Suppressor macrophage treated with lipopolysaccharide for 1 hour (primary cell): ENCODE measurements at places on chromosomes 5 and 9.
A peak's percentile ranks its signal among the peaks of the same experiment; 100 is the strongest.

- DNase-seq, result no peak
Observed at GRCh38 chr9:69951411-69951810, 92.2 kb upstream of the MAMDC2 start.

GRCh38 chr9:134486143-134486591 lies 155.4 kb upstream of the COL5A1 start:
- no peak for DNase-seq

- no peak for DNase-seq
Observed at GRCh38 chr5:3187771-3188425, 407.7 kb upstream of the IRX1 start.

DNA sequence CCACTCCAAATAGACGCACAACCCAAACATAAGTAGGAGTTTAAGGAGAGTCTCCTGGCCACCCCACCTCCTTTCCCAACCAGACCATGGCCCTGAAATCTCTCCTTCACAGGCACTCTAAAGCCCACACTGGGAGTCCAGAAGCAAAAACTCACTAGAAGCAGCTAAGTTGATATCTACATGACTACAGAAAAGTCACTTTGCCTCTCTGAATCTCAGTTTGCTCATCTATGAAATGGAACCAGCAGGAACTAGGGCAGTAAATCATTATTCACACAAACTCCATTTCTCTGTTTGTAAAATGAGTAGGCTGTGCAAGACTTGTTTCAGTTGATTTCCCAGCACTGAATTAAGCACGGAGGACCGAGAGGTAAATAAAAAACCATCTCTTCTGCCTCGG lies 4.1 kb upstream of the WWC1 start:
- DNase-seq, result no peak

DNA sequence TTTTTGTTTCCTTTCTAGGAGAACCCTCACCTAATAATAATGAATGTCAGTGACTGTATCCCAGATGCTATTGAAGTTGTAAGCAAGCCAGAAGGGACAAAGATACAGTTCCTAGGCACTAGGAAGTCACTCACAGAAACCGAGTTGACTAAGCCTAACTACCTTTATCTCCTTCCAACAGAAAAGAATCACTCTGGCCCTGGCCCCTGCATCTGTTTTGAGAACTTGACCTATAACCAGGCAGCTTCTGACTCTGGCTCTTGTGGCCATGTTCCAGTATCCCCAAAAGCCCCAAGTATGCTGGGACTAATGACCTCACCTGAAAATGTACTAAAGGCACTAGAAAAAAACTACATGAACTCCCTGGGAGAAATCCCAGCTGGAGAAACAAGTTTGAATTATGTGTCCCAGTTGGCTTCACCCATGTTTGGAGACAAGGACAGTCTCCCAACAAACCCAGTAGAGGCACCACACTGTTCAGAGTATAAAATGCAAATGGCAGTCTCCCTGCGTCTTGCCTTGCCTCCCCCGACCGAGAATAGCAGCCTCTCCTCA lies 87.1 kb downstream of the OSMR start:
- DNase-seq, result no peak

DNA sequence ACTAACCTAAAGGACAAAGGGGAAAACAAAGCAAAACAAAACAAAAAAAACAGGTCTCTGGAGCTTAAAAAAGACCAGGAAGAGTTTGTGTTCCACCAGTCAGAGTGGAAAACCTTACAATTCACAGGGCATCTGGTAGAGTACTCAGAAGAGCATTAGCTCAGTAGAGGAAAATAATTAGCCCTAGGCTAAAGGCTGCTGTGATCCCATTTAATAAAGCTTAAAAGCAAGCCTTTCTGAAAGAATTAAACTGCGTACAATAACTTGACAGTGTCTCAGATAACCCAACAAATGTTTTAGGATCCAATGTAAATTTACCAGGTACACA lies 7.3 kb downstream of the ECM2 start:
- DNase-seq, result no peak

DNA sequence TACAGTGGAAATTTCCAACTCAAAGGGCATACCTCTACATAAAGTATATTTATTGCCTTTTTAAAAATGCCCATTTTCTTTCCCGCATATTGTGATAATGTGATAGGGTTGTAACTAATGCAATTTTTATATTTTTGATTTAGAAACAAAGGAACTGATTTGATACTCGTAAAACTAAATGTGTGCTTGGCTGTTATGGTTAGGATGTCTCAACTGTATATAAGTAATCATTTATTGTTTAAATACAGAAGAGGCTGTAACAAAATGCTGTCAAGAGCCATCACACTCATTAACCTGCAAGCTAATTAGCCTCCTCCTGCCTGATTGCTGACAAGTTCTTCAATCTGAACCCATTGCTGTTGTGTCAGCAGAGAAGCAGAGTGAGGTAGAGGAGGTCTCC lies 149.2 kb downstream of the PBX3 start:
- DNase-seq, result no peak

DNA sequence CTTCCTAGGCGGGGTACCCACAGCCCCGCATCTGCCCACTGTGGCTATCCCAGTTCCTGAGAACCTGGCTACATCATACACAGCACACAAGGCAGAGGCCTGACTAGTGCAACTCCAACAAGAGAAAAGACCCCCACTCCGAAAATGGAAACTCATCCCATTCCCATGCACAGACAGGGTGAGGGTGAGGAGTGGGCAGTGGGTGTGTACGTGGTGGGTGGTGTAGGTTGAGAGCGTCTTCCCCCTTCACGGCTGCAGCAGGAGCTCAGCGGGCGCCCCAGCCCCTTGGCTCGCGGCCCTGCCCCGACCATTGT lies 501 bp upstream of the MAP1B start:
- DNase-seq, result no peak

DNA sequence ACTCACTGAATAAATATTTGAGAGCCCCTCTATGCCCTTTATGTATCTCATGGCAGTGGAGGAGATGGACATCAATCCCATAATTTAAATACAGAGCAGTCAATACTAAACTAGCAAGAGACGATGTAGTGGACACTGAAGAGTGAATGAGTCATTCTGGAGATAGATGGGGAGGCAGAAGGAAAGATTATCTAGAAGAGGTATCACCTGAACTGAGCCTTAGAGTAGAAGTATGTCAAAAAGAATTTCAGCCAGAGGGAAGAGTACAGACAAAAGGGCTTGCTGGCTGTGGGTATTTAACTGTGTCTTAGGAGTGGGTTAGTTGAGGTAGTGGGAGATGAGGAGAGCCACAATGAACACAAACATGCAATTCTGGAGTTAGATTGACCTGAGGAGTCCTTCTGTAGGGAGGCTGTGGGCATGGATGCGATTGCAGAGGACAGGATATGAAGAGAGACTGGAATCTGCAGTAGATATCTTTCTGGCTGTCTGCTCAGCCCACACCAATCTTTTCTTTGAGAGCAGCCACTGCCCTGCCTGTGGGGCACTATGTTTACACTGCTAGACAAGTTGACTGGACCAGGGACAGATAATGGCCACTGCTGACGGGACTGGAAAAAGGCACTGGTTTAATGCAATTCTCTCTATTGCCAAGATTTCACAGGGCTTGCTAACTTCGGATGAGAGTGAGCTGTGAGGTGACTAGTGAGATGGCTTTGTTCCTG lies 63.9 kb upstream of the NR5A1 start:
- no peak for DNase-seq

DNA sequence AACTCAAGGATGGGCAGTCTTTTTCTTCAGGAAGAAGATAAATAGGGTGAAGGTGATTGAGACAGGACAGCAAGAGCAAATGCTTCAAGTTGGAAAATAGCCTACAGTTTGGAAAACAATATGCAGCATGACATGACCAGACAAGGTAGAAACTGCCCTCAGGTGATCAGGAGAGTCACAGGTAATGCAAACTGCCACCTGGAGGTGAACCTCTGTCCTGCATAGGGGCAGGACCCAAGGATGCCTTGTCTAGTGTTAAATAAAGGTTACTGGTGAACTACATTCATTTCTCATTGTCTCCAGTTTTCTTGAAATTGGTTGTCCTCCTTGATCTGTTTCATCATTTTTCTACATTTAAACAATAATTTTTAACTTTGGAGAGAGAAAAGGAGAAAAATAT lies 232.1 kb downstream of the SEMA5A start:
- no peak for DNase-seq

DNA sequence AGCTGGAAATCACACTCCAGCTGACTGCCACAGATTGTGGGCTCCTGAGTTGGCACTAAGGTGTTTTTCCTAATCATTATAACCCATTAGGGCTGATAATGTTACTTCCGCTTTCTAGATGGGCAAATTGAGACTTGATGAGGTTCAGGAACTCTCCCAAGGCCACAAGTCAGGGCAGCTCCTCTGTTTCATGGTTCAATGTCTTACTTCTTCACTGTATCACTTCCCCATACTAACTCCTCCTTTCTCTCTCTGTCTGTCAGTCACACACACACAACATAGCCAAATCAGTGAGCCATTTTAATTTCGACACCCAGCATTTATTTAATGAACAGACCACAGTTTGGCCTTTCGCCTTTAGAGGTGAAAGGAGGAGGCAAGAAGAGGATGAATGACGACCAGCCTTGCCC lies 17.8 kb upstream of the TRAF1 start:
- DNase-seq, result peak; percentile 15

DNA sequence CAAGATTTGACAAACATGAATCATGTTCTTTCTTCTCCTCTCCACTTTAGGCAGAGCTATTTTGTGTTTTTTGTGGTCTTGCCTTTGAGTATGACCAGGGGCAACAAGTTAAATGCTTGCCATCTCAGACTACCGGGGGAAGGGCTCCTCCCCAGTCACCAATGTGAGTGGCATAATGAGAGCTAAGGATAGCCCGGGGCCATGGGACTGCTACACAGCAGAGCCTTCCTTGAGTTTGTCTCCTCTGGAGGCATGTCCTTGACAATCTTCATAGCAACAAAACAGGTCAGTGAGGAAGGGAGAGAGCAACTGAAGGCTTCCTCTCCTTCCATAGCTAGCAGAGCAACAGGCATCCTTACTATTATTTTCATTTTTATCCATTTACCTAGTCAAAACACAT lies 299.3 kb downstream of the ENC1 start:
- no peak for DNase-seq

DNA sequence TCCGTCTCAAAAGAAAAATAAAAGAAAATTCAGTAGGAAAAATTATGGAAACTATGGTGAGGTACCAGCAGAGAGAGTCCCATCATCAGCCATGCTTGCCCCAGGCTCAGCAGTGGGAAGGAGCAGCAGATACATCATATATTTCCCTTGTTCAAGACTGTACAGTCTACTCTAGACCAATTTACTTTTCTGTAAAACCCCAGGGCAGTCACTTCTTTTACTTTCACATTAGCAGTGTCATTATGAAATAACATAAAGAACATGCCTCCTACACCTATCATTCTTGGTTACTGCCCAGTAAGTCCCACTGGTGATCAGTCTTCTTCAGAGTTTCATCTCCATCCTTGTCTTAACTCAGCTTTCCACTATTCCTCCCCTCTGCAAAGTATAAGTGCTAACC lies 1145.0 kb downstream of the MAT2B start:
- peak; percentile 20 for DNase-seq

- DNase-seq, result no peak
Observed at GRCh38 chr9:1957856-1958255, 57.3 kb upstream of the SMARCA2 start.

- DNase-seq, result peak; percentile 32
Observed at GRCh38 chr9:70485273-70485858, 70.9 kb upstream of the KLF9 start.

DNA sequence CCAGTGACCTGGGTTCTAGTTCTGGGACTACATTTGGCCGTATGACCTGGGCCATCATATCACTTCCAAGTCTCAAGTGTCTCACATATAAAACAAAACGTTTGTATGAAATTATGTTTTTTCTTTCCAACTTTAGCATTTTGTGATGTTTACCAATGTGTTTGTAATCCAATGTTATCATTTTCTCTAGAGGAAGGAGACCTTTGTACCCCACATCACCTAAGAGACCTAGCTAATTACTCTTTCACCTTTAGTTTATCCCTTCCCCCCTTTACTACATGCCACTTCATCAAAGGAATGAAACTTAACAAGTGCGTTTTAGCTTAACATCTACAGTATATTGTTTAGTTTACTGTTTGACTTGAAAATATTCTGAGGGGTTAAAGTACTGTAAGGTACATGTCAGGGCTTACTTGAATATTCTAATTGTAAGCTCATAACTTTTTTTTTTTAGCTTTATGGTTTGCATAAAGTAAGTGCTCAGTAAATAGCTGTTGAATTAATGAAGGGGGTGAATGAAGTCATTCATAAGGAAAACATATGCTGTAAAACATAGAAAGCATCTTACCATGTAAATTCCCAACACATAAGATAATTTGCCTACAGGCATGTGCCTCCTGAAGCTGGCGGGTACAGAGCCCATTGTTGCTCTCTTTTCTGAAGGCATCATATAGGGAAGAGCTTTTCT lies 2.9 kb downstream of the PIP5K1B start:
- no peak for DNase-seq

DNA sequence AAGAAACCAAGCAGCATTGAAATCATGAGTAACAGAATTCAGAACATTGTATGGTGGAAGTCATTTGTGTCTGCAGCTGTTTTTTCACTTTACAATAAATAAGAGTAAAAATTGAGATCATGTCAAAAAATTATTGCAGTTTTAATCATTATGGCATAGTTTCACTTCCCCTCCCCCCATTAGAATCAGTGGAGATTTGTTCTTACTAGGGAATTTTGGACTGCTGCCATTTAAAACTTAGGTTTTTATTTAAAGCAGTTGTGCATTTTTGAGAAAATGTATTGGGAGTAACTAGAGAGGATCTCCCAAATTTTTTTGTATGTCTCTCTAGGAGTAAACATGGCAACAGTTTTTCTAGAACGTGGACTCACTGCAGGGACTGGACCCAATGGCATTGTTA lies 20.4 kb downstream of the GTF3C4 start:
- no peak for DNase-seq

DNA sequence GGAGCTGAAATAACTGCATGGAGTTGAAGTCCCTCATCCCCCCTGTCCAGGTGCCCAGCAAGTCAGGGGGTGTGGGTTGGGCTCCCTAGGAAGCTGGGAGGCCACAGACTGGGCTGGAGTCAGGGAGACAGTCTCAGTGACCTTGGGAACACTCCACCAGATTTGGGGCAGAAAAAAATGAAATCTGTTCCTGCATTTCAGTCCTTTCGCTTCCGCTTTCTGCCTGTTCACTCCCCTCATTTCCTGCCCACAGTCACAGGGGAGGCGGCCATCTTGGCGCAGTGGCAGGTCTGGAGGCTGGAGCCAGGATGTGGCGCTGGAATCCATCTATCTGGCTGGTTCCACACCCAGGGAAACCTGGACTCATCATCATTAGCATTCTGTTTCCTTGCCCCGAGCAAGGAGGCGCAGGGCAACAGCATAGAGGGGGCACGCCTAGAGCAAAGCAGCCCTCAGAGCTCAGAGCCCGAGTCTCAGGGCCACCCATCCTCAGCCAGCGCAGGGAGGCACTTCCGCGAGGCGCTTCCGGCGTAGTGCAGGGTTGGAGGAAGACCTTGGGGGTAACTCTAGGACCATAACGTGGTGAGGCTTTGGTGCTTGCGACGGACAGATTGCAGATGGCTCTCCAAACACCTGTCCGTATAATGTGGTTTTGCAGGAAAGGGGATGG lies 86.2 kb upstream of the HSPA9 start:
- peak; percentile 61 for DNase-seq

DNA sequence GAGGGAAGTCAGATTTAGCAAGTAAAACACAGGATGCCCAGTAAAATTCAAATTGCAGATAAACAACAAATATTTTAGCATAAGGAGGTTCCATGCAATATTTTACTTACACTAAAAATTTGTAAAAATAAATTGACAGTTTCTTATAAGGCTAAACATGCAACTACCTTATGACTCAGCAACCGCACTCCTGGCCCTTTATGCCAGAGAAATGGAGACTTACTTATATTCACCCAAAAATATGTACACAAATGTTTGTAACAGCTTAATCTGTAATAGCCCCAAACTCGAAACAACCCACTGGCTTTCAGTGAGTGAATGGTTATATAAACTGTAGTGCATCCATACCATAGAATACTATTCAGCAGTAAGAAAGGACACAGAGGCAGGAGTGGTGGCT lies 28.6 kb upstream of the TRIM14 start:
- no peak for DNase-seq
